ENCODE measurements at places on chromosomes 13 and 19.

DNA sequence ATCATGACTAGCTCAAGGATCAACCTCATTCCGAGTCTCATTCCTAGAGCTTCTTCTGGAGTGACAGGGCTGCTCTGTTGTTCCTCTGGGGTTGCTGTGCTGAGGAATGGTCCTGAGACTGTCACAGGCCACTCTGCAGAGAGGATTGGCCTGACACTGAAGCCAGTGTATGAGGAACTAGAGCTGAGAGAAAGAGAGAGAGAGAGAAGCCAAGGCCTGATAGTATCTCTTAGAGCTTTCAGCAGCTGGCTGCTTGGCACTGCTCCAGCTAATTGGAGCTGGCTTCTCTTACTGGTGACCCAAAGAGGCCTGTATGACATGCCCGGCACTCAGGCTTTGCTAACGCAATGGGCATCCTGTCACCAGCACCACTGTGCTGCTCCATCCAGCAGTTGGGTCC, 73.4 kb upstream of the FLT1 start:
- DNase-seq, result peak; percentile 63

DNA sequence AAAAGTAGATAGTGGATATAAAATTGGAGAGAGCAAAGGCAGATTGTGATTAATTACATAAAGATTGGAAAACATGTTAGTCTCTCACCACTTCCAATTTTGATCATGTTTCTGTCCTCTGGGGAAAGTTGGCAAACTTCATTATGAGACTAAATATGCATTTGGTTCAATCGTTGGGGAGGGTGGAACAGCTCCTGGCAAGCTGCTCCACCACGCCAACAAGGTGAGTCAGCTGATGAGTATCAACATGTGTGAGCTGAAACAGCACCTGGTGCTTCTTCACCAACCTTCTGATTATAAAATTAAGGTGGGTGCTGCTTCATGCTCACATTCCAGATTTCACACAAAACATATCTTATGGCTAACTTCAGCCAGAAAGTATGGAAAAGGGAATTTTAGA, 1784.6 kb downstream of the SLITRK5 start:
- DNase-seq, result no peak

DNA sequence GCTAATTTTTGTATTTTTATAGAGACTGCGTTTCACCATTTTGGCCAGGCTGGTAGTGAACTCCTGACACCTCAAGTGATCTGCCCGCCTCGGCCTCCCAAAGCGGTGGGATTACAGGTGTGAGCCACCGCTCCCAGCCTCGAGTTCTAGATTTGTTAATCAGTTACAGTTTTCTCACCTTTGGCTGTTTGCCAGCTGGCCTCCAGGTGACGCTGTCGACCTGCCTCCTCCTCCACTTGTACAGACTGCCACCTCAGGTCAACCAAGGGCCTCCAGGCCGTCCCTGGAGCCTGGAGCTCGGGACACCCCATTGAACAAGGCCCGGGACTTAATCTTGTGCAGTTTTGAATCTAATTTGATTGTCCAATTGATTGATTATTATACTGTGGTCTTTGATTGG, 45.5 kb downstream of the IER2 start:
- no peak for DNase-seq

DNA sequence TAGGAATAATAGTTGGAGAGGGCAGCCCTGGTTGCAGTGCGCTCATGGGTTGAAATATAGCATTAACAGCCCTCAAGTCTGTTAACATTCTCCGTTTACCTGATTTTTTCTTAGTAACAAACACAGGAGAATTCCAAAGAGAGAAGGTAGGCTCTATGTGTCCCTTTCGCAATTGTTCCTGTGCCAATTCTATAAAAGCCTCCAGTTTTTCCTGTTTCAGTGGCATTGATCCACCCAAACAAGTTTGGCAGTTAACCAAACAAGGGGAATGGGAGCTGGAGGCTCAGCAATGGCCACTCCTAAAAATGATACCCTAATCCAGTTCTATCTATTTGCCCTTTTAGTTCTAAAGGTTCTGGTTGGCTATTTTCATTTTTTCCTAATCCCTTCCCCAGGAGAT, 151.6 kb downstream of the ZNF486 start:
- no peak for DNase-seq

DNA sequence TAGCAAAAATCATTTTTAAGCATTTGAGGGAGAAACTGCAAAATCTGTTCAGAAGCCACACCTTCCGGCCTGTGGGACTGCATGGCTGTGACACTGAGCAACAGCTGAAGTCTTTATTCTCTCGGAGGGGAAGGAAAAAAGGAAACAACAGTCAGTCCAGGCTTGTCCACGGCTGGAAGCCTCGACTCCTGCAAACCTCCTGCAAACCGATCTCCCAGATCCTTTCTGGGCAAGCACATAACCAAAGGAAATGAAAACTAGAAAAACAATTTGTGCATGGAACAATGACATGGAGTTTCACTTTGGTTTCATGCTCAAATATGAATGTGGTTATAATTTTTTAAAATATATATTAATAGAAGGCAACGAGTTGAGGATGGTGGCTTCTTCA, 1.0 kb downstream of the COL4A1 start:
- DNase-seq, result no peak

DNA sequence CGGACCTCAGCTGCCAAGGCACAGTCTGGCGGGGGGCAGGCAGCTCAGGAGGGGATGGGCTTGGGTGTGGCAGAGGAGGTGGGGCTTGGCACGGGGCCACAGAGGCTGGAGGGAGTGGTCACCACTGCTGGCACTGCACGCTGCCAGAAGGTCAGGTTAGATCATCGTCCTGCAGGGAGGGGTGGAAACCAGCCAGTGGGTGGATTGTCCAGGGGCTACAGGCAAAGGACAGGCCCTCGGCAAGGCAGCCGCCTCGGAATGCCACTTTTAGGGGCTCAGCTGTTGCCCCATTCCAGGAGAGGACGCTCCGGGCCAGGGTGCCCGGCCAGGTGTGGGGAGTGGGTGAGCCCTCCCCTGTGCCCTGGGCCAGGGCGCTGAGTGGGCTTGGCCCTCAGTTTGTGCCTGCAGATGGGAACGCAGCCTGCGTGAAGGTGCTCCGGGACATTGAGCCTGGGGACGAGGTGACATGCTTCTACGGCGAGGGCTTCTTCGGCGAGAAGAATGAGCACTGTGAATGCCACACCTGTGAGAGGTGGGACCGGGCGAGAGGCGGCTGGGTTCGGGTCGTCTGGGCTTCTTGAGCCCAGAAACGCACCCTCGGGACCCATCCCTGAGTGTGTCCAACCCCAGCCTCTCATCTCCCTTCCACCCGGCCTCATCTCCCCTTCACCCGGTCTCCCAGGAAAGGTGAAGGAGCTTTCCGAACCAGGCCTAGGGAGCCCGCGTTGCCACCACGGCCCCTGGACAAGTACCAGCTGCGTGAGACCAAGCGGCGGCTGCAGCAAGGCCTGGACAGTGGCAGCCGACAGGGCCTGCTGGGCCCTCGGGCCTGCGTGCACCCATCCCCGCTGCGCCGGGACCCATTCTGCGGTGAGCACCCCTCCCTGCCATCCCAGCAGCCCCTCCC, 6.4 kb downstream of the KMT5C start:
- DNase-seq, result peak; percentile 79

DNA sequence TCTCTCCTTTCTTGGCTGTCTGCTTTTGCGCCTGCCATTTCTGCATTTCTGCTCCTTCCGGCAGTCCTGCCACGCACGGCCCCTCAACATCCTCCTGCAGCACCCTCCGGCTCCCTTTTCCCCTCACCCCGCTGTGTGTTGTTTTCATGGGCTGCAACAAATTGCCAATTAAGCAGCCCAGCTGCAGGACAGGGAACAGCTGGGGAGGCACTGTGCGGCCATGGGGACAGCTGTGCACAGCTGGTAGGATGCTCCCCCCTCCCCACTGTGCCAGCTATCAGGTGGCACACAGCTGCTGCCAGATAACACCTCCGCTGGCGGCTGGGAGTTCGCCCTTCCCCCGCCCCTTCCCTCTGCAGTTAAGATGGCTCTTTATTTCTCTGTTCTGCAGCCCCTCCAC, 25.4 kb downstream of the LYL1 start:
- peak; percentile 91 for DNase-seq

DNA sequence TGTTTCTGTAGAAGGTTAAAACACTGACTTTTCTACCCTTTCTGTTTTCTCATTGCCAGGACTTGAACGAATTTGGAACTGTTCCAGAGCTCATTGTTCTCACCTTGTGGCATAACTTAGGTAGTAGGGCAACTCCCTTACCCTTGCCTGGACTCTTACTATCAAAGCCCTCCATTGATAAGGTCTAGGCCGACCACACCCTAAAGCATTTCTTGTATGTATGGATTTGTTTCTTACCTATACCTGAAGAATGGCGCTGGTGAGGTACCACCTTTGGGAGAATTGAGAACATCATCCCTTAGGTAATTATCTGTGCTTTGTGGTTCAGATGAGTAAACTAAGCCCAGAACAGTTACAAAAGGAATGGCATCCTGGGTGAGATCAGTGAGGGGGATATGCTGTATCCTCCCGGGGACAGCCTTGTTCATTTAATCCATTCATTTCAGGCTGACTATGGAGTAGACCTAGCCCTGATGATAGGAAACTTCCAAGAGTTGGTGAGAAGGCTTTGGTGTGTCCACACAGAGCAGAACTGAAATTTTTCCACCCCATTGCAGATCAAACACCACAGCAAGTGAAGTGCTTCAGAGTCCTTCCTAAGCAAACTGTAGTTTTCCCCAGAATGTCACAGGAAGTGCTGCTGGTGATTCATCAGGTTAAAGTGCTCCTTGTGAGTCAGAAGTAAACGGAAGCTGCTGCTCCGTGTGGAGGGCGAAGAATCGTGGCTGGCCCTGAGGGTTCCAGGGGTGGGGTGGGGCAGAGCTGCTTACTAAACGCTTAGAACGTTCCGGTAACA, 113.0 kb downstream of the TEX26 start:
- DNase-seq, result peak; percentile 21

- no peak for DNase-seq
Measured at GRCh38 chr19:27971071-27971470, 1241.9 kb downstream of the UQCRFS1 start.

All from hematopoietic multipotent progenitor cell treated with erythropoietin and hydrocortisone succinate and interleukin-3 and kit ligand, for 8 days (in vitro differentiated cells).